ENCODE measurements at places on chromosomes 4 and X. TPM values are rescaled to one million over a fixed set of nuclear protein-coding genes. Genes with fewer than 3 reads are reported as not detected.

DNA sequence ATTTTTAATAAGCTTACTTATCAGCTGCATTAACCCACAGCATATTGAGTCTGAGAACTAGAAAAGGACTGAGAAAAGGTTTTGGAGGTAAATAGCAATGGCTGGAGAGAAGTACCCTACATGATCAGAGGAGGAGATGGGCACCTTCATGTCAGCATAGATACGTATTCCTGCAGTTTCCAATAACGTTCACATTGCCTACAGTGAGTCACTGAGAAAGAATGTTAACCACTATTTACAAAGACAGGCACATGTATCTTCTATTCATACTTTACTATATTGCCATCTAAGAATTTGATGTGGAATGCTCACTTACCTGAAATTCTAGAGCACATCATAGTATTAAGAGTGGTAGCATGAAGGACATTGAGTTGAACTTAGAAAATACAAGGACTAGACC lies 92.5 kb downstream of the TLL1 start:
- DNase-seq, result no peak

DNA sequence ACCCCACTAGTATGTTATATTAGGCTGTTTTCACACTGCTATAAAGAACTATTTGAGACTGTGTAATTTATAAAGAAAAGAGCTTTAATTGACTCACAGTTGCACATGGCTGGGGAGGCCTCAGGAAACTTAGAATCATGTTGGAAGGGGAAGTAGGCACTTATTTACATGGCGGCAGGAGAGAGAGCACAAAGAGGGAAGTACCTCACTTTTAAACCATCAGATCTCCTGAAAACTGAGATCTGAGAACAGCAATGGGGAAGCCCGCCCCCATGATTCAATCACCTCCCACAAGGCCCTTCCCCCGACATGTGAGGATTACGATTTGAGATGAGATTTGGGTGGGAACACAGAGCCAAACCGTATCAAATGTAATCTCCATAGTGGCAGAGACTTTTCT lies 45.4 kb upstream of the XK start:
- no peak for DNase-seq

DNA sequence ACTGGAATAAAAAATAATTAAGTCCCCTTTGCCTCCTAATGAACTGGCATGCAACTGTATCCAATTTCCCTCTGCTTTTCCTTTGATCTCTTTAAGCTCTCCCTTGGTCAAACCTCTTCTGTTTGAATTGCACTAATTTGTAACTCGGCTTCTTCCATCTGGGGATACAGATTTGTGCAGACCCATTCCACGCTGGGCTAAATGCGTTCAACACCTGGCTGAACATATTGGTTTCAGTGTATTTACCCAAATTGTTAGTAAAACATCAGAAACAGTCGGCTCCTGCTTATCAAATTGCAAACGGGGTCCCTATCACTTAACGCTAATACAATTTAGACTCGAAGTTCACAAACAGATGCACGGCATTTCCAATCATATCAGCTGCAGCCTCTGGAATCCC lies 124.9 kb upstream of the TAPT1 start:
- DNase-seq, result no peak

DNA sequence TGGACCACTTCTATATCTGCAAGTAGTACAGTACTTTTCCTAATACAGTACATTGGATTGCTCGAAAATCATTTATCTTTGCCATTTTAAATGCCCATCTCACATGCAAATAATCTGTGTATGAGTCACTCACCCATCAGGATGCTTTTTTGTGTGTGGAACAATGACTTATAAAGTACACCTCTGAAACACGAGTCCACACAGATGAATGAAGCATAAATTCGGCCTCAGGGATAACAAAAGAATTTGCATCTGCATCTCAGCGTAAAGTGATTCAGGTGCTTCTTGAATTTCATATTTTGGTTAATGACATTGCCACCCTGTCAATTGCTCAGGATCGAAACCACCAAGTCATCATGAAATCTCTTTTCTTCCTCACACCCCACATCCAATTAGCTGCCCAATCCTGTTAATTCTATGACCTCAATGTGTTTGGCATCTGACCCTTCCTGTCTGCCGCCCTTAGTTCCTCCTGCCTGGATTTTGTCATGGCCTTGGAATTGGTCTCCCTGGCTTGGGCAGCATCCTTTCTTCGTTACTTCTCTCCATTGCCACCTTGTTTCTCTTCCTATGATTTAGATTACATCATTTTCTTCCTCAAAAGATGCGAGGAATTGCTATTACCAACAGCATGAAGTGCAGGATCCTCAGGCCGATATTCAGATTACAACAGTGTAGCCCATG lies 161.6 kb upstream of the MID1 start:
- no peak for DNase-seq

DNA sequence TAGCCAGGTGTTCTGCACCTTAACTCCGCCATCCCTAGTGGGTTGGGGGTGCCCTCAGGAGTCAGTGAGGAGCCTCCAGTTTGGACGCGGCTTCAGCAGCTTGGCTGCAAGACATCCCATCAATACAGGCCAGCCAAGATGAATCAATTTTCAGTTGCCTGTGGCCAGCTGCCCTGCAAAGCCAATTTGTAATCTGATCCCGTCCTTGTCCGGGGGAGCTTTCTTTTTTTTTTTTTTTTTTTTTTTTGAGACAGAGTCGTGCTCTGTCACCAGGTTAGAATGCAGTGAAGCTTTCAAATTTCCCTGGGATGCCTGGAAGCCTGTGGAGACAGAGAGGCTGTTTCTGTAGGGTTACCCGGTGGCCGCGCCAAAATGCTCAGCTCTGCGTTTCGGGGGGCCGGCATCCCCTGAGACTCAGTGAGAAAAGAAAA lies 192.5 kb downstream of the ASMT start:
- peak; percentile 29 for DNase-seq

GRCh38 chr4:118350961-118351360 lies 1.8 kb downstream of the PRSS12 start:
- DNase-seq, result no peak

GRCh38 chrX:643241-643595 lies 12.6 kb downstream of the SHOX start:
- no peak for DNase-seq

DNA sequence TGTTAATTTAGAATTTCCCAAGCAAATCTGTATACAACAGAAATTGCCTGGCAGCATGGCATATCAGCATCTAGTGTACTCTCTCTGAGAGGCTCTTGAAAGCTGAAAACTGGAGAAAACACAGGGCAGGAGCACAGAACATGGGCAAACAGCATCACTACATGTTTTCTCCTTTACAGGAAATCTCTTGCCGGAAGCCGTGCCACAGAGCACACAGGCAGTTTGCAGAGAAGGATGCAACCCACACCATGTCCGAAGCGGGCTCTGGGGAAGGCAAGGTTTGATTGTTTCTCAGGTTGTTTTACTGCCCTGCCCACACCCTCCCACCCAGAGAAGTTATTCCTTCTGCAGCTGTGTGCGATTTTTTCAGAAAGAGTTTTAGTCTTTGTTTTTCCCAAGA lies 41.1 kb upstream of the FAM9C start:
- DNase-seq, result no peak

GRCh38 chr4:189740873-189741272 lies 199.8 kb upstream of the FRG1 start:
- DNase-seq, result no peak

GC gene
- not detected for total RNA-seq

C4orf51 gene
- total RNA-seq, result not detected

MTMR8 gene
- total RNA-seq, result not detected
